8988T (cell line): ENCODE measurements at places on chromosomes 5 and 9.

DNA sequence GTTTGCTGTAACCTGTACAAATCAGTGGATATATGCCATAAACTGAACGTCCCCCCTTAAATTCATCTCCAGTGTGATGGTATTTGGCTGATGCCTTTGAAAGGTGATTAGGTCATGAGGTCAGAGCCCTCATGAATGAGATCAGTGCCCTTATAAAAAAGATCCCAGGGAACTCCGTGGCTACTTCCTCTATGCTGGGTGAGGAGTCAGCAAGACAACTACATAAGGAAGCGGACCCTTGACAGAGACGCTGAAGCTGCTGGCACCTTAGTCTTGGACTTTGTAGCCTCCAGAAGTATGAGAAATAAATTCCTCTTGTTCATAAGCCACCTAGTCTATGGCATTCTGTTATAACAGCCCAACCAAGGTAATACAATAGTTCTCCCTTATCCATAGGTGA is 215.1 kb upstream of the ZNF608 start:
- DNase-seq, result no peak

DNA sequence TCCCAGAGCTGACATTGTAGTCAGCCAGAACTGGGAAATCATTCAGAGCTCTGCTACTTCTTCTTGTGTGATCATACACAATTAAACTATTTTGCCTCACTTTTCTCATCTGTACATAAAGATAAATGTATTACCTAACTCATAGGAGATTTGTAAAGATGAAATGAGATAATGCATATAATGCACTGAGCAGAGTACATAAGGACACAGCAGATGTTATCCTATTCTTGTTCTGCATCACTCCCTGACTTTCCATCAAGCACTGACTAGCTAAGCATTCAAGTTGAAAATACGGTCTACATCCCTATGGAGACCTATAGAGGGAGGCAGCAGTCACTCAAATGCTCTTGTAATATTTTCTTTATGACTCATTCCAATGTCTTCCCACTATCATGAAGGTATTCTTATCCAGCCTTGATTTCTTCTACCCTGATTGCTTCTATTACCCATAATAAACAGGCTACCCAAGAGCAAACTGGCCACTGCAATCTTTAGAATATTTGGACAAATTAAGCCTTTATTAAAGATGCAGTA is 16.3 kb upstream of the PRR16 start:
- DNase-seq, result no peak

- no peak for DNase-seq
Observed at GRCh38 chr5:173093606-173094005, 37.5 kb downstream of the CREBRF start.

DNA sequence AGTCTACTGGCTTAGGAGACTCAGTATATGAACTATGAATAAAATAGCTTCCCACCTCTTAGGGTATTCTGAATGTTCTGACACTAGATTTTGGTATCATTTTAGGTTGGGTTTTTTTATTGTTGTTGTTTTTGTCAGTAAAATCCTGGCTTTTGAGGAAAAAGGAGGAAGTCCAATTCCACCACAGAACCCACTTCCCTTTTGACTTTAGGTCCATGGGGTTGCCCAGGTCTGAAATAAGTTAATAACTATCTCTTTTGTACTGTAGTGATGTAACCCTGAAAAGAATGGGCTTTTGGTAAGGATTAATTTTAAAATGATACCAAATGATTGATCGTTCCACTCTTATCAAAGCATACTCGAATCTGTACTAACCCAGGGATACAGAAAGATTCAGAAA is 29.1 kb upstream of the IL12B start:
- no peak for DNase-seq

- DNase-seq, result no peak
Observed at GRCh38 chr5:10448754-10449360, 7.2 kb downstream of the ROPN1L start.

DNA sequence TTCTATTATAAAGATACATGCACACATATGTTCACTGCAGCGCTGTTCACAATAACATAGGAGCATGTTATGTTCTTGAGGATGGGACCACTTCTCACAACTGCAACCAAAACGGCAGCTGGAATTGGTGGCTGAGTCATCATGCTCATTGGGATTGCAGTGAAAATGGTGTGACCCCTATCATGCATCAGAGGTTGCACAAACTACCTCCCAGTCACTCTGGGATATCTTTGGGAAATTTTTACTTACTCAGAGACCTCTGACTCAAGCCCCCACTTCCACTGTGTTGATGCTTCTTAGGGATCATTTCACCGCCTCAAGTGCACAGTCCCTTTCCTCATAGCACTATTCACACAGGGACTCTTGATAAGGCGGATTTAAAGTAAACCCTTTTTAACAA is 474.1 kb downstream of the BNC2 start:
- no peak for DNase-seq

DNA sequence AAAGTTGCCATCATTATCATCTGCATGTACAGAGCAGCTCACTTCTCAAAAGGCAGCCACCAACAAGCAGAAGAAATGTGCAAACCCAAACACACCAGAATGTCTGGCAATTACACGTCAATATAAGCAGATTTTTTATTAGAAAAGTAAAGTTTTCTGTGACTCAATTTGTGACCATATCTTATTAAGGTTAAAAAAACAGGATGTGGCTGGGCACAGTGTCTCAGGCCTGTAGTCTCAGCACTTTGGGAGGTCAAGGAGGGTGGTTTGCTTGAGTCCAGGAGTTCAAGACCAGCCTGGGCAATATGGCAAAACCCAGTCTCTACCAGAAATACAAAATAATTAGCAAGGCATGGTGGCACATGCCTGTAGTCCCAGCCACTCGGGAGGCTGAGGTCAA is 176.7 kb downstream of the FANCC start:
- DNase-seq, result no peak

DNA sequence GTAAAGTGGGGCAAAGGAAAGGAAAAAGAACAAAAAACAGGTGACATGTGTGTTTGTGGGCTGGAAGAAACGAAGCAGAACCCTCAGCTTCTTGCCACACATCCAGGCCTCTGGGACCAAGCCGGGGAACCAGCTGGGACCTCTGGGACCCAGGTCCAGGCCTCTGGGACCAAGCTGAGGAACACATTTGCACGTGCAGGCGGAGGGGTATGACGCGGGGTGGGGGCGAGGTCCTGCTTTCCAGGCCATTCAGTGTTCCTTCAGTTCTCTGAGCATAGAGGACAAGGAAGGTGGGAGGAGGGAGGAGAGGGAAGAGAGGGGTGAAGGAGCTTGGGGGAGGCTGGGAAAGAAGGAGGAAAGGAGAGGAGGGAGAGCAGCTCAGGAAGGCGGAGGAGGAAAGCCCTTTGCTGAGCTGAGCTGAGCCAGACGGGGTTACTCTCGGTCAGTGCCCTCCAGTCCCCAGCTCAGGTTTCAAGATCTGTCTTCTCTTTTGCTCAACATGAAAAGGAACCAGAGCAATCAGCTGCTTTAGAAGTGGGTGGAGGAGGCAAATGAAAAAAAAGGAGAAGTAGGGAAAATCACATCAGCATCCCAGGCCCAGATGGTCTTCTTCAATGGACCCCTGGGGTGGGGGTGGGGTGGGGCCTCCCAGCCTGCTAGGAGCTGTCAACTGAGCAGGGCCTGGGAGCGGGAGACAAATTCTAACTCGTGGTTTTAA is 59.1 kb downstream of the ABCA1 start:
- DNase-seq, result no peak

- no peak for DNase-seq
Observed at GRCh38 chr5:80961376-80962281, 1.5 kb downstream of the RASGRF2 start.

- no peak for DNase-seq
Observed at GRCh38 chr9:10633785-10634184, 21.0 kb upstream of the PTPRD start.

GRCh38 chr9:34520096-34520495 is 2.7 kb downstream of the ENHO start:
- no peak for DNase-seq

- DNase-seq, result no peak
Observed at GRCh38 chr5:143968071-143968878, 156.3 kb downstream of the HMHB1 start.

DNA sequence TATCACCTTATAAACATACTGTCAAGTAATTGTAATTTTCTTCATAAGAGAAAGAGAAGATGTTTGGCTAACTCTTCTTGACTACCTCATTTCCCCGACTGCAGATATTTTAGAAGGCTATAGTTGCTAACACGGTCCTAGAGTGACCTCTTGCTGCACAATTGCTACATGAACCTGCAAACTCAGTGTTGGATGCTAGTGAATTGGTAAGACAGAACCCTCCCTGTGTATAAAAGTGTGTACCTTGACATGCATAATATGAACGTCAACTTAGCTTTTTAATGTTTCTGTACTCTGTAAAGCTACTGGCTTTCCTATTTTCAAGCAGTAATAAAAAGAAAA is 46.7 kb upstream of the CER1 start:
- no peak for DNase-seq

DNA sequence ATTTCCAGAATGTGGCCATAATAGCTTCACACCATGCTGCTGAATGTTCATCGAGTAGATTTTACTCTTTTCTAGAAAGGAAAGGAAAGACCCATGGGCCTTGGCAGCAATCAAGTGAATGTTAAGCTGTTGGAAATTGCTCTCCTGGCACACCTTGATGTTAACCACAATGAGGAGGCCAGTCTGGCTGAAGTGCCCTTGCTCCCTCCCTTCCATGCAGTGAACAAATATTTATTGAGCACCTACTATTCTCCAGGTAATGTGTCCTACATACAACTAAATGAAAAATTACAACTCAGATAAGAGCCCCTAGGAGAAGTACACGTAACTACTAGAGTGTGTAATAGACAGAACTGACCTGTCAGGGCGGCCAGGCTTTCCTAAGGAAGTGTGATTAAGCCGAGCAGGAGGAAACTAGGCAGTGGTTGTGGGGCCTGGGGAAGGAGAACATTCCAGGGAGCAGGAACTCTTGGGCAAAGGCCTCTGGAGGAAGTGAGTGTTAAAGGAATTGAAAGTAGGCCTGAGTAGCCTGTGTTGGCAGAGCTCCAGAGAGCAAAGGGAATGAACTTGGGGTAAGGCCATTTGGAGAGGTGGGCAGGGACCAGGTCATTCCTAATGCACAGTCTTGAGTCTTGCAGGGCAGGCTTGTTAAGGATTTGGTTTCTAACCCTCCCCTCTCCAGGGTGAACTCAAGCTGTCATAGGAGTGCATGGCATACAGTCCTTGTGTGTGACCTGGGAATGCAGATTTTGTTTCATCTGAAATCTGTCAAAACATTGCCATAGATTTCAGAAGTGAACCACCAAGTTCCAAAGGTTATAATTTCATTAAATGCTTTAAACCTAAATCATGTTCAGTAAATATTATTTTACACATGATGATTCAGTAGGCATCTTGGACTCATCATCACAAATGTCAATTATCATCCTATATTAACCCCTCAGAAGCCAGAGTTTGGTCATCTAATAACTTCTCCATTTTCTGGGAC is 9.0 kb upstream of the ZSWIM6 start:
- no peak for DNase-seq

- DNase-seq, result no peak
Observed at GRCh38 chr5:112703866-112704820, 33.5 kb upstream of the APC start.

DNA sequence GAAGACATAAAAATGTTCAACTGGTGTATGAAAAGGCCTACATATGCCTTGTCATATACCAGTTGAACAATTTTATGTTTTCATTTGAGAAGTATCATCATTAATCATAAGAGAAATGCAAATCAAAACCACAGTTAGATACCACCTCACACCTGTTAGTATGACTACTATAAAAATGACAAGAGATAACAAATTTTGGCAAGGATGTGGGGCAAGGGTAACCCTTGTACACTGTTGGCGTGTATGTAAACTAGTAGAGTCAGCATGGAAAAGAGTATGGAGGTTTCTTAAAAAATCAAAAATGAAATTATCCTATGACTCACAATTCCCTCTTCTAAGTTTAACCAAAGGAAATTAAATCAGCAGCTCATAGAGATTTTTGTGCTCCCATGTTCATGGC is 250.4 kb upstream of the ST8SIA4 start:
- no peak for DNase-seq

GRCh38 chr5:56503929-56504328 is 270.8 kb upstream of the ANKRD55 start:
- DNase-seq, result no peak

- DNase-seq, result no peak
Observed at GRCh38 chr9:69940674-69941073, 103.0 kb upstream of the MAMDC2 start.

DNA sequence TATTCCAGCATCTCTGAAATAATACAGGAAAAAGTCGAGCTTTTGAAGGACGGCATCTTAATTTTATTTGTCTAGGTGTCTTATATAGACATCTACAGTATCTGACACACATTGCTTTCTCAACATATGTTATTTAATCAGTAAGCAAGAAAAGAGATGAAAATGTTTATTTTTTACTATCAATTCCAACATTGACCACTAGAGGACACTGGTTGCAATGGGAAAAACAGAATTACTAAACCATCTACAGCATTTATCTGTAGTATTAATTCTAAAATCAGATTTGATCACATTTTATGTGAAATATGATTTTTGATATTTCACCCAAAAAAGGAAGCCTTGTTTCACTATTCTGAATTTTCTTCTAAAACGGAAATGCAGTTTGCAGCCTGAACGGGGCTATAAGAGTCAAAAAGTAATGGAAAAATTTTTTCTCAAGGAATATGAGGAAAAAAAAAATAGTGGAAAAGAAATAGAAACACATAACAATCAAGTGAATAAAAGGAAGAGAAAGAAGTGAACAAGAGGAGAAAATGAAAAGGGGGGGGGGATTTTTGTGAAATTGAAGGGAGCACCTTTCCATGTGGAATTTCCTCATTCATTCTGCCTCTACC is 98.6 kb downstream of the OSTF1 start:
- DNase-seq, result no peak

- no peak for DNase-seq
Observed at GRCh38 chr5:170479484-170479883, 24.3 kb upstream of the KCNIP1 start.

GRCh38 chr5:141485321-141486055 is 658 bp downstream of the PCDHGC4 start:
- DNase-seq, result no peak

DNA sequence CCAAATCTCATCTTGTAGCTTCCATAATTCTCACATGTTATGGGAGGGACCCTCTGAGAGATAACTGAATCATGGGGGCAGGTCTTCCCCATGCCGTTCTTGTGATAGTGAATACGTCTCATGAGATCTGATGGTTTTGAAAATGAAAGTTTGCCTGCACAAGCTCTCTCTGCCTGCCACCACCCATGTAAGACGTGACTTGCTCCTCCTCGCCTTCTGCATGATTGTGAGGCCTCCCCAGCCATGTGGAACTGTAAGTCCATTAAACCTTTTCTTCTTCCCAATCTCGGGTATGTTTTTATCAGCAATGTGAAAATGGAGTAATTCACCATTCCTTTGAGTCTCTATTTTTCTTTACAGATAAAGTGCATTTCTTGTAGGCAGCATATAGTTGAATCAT is 66.9 kb upstream of the FNIP1 start:
- no peak for DNase-seq
